DMS53 (cell line): ENCODE measurements at places on chromosomes 5 and 9.

- no peak for DNase-seq
Measured at GRCh38 chr5:91114658-91115057, 268.5 kb downstream of the ARRDC3 start.

GRCh38 chr9:95970317-95970716 is 94.8 kb downstream of the ERCC6L2 start:
- DNase-seq, result no peak

DNA sequence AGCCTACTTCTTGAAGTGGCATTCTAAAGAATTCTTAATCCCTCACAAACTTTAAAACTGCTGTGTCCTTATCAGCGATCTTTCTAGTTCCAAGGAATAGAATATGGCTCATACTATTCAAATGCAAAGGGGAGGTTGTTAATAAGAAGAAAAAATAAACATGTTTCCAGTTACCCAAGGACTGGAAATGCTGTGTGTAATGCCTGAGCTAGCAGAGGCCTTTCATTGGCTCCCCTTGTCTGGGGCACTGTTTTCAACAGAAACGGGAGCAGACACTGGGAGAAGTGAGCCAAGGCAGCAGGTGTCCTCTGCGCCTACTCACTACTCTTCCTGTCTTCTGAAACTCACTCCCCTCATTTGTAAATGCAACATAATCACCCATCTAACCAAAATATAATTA is 253.0 kb downstream of the MARCHF11 start:
- DNase-seq, result no peak

- no peak for DNase-seq
Measured at GRCh38 chr9:90724880-90725279, 76.7 kb upstream of the SYK start.

GRCh38 chr9:121574774-121575519 is 75.3 kb upstream of the GGTA1 start:
- no peak for DNase-seq

- DNase-seq, result no peak
Measured at GRCh38 chr5:181261320-181262049, 542 bp upstream of the TRIM52 start.

DNA sequence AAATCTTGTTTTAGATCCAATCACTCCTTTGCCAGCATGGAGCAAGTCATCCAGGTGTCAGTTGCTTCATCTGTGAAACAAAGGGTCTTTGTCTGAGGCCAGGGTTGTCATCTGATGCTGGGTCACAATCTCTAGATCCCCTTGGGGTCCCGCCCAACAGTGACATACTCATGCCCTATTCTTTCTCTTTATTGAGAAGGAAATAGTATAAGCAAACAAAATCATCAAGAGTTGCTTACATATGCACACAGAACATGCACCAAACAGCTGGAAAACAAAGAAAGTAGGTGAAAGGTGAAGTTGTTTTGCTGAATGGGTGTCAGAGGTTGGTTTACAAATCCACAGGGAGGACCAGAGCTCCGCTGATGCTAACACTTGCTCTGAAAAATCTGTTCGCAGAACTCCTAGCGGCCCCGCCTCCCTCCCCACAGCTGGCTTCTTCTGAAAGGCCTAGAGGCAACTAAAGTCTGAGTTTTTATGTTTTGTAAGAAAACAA is 106.1 kb upstream of the SLC44A1 start:
- DNase-seq, result peak; percentile 22

DNA sequence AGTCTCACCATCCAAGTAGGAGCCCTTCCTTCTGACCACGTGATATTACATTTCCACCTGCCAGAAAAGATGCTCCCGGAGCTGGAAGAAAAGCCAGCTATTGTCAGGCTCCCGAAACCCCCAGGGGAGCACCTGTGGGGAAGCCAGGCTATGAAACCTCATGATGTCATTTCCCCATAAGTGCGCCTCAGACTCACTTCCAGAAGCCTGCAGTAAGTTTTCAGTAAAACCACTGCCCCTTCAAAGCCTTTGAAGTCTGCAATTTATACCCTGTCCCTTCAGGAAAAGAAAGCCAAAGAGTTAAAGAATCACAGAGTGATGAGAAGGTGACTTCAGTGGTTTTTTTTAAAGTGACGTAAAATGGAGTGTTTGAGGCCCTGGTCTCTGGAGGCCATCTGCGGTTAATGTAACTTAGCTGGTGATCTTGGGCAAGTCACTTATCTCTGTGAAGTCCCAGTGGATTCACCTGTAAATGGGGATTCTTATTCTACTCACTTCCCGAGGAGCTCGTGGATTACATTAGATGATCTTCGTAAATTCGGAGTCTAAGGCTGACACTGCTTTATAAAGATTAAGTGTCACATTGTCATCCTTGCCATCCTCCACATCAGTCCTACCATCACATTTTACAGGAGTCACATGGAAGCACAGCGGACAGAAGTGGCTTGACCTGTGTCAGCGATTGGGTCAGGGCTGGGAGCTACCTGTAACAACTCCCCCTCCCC is 2.6 kb upstream of the SEMA6A start:
- DNase-seq, result no peak

DNA sequence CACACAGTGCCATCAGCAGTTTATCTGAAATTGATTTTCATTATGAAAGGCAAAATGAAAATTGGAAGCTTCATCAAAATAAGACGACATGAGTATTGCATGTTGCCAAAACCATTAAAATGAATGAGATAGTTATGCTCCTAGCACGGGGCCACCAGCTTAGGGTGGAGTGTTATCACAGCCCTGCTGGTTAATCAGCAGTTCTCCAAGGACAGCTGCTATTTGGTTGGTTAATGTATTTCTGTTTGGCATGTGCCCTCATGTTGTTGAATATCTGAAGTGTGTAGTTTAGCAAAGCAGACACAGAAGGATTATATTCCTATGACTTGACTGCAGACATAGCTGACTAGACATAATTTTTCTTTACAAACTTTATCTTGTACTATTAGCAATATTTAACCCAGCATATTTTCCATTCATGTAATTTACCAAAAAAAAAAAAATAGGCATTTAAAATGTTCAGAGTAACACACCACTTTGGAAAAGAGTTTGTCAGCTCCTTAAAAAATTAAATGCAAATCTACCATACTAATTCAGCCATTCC is 98.6 kb upstream of the PIK3R1 start:
- DNase-seq, result no peak

GRCh38 chr9:91182429-91183225 is 179.1 kb downstream of the AUH start:
- DNase-seq, result peak; percentile 14

- no peak for DNase-seq
Measured at GRCh38 chr5:3278643-3279042, 317.0 kb upstream of the IRX1 start.

- peak; percentile 54 for DNase-seq
Measured at GRCh38 chr5:44389090-44389822, at the start of gene FGF10. TSS of gene FGF10 (minus strand) at chr5:44389420. CDS start at chr5:44388682, 738 bp downstream.

DNA sequence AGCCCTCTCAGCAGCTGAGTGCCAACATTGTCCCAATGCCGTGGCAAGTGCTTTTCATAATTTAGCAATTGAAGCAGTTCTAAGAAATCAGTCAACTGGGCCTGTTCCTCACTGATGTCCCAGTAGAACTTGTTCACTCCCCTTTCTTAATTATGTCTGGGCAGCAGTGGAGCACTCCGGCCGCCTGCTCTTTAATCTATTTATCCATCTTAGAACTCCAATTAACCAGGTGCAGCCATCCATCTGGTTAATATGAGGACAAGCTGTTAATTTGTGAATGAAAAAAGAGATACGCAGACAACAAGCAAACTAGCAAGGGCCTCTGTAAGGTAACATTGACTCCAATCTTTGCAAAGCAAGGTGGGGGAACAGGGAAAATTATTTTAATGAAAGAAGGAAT is 39.4 kb downstream of the MAT2B start:
- no peak for DNase-seq

DNA sequence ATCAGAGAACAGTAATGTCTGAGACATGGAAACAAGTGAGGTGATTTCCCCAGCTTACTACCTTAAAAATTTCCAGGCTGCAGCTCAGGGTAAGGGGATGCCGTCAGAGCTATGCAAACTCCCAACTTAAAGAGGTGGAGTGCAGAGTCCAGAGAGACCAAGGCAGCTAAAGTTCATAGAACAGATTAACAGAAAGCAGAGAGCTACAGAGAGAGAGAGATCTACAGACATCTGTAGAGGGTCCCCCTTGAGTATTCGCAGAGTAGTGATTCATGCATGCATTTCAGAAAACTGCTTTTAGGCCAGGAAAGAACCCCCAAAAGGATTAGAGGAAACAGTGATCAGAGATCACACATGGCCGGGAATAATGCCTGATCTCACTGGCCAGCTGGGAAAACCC is 306.2 kb upstream of the PUM3 start:
- DNase-seq, result no peak

DNA sequence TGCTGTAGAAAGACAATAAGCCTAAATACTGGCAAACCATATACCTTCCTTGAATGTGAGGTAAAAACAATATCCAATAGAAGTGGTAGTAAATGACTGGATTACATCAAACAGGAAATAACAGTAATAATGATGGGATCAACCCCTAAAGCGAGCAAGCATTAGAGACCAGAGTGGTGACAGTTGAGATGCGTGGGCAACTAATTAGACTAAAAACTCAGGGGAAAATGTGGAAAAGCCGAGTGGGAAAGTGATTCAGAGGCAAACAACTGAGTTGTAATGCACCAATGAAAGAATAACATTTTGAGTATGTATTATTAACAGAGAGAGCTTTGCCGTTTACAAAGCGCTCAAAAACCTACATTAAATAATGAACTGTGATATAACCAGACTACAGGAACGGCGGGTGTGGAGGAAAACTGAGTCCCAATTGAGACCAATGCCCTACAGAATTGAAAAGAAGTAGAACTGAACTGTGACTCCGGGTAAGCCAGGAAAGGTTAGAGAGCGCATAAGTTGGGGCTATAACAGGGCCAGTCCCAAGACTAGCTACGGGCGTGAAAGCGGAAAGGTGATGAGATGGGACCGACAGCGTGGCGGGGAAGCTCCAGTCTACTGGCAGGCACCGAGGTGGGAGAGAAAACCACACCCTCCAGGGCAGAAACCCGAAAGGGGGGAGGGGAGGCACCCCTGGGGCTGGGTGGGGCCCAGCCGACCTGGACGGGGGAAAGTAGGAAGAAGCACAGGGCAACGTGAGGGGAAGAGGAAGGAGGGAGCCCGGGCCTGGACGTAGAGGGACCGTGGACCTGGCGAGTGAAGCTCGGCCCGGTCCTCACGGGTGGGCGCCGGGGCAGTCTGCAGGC is 592 bp downstream of the UBAP2 start:
- DNase-seq, result peak; percentile 59

DNA sequence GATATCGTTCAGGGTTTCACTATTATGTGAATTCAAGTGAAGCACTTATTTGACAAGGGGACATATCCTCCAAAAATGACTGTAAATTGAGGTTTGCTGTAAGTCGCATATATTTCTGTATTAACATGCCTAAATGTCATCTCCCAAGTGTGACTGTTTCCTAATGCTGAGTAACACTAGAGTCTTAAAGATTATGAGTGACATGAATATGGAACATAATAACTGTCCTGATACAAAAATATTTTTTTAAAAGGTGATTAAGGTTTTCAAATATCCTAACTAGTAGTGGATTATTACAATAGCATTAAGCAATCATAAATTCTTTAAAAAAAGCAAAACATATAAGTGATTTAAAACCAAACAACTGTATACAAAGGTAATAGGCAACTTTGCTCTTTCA is 3.6 kb downstream of the NFIB start:
- DNase-seq, result no peak

DNA sequence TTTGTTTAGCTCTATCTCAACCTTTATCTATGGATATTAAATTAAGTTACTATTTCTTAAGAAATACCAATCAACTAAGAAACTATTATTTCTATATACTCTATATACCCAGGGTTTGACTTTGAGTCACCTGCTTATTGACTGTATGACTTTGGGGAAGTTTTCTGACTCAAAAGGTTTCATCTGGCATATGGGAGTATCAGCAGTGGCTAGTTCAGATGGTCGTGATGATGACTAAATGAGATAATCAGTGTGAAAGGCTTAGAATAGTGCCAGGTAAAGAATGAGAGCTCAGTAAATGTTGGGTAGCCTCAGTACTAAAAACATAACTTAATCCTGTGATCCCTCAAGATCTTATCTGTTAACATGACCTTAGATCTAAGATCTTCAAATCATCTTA is 179.7 kb upstream of the ISL1 start:
- no peak for DNase-seq

DNA sequence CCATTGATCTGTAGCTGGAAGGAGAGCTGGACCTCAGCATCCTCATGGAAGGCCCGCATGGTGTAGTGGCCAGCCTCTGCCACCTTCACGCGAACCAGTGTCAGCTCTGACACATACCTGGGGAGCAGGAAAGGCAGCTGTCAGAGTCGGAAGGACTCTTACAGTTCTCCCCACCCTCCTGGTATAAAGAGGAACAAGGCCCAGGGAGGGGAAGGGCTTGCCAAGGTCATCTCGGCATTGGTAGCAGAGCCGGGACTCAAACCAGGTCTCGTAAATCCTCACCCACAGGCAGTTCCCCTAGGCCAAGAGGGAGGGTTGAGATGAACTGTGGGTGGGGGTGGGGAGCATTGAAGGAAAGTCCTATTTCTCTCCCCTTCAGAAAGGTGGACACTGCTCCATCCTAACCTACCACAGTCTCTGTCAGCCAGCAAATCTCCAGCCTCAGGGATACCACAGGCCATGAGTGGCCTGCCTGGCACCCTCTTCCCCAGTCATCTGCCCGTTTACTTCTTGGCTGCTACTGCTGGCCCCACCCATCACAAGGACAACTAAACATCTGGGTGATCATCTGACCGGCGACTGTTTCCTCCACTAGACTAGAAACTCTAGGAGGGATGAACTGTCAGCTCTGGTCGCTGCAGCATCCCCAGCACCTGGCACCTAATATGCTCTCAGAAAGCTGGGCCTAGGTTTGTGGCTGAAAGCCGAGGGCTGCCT is 23.5 kb downstream of the PDGFRB start:
- DNase-seq, result no peak

DNA sequence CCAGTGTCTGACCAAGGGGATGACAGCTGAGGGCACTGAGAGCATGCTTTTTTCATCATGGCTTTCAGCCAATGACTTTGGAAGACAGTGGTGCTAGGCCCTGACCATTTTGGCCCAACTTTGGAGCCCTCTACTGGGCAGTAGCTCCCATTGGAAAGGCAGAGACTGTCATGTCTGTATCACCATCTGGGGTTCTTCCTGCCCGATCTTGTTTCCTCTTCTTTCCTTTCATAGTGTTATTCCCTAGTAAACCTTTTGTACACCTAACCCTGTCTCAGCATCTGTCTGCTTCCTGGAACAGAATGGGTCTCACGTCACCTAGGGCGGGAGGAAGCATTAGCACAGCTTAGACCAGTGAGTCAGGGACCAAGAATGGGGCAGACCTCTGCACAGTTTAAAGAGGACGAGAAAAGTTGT is 97.4 kb upstream of the MAST4 start:
- peak; percentile 42 for DNase-seq

- DNase-seq, result no peak
Measured at GRCh38 chr5:156197042-156197635, 129.8 kb upstream of the SGCD start.

DNA sequence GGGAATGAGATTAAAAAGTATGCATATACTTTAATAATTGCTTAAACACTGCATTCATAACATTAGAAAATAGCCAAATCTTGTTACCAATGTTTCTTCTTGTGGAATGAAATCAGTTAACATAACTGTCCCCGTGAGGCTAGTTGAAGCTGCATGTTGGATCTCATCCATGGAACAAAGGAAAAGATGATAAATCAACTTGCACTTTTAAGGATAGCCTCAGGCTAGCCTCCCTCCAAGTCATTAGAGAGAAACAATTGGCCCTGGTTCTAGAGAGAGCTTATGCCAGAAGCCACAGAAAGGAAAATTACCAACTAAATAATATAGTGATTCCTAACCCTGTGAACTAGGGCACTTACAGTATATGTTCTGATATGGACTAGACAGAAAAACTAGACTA is 66.9 kb downstream of the GRIN3A start:
- no peak for DNase-seq
